CD8-positive, alpha-beta memory T cell (primary cell): ENCODE measurements at places on chromosomes 13 and 19.

DNA sequence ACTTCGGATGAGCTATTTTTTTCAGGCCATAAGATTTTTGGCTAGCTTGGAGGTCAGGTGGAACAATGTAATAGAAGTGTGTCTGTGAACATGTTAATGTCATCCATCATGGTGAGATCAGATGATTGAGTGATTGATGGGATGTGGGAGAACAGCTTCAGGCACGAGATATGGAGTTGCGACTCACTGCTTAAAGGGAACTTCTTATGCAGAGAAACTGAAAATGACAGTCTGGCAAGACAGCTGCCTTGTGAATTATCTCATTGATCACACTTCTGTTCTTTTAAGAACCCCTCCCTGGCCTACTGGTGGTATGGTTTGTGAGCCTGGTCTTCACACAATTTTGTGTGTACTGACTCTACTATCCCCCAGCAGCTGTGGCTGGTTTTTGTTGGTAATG, 96.0 kb downstream of the OLFM4 start:
- no peak for DNase-seq

DNA sequence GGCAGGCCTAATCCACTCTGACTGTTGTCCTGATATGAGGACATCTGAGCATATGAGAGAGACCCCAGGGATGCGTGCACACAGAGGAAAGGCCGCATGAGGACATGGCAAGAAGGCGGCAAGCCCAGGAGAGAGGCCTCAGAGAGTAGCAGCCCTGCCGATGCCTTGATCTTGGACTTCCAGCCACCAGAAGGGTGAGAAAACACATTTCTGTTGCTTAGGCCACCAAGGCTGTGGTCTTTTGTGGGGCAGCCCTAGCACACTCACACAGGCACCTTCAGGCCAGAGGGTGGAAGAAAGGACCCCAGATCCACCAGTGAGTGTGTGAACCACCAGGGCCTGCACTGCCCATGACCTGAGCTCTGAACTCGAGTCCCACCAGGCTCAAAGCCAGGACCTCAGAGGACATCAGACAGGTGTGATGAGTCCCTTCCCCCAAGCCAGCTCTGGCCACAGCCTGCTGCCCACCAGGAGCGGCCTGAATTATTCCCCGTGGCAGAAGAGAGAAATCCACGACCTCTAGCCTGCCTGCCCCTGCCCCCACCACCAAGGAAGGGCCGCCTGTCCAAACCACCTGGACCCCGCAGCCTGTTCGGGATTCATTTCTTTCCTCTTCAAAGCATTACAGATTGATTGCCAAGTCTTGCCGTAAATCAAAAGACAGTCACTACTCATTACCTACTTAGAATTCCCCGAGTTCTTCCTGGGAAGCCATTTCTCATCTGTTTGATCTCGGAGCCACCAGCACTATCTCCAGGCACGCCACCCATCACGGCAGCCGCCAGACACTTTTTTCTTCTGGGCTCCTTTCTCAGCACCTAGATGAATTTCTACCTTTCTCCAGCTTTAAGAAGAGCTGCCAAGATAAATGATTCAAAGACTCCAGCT, 72.2 kb downstream of the CEBPG start:
- no peak for DNase-seq

- DNase-seq = no peak
Observed at GRCh38 chr13:109314101-109314500, 472.3 kb downstream of the IRS2 start.

DNA sequence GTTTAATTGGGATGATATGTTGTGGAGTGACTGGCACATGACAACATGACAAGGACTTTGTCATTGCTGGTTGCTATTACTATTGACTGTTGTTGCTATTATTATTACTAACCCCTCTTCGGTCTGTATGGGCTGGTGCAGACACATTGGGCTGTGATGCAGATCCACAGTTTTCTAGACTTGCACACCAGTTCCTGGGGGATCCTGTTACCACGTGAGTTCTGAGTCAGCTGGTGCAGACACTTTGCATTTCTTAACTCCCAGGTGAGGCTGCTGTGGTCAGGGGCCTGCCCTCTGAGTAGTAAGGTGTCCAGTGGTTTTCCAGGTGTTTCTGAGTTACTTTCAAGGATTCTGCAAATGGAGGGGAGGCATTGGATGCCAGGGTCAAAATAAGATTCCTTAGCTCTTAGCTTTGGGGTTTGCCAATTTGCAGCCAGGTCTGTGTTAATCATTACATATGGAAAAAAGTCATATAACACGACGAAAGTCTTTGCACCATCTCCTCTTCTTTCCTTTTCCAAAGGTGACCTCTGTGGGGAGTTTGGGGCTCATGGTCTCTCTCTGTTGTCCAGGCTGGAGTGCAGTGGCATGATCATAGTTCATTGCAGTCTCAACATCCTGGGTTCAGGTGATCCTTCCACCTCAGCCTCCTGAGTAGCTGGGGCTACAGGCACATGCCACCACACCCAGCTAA, 19.3 kb downstream of the BICRA start:
- DNase-seq = no peak

- DNase-seq = no peak
Observed at GRCh38 chr13:44257796-44258195, 115.8 kb upstream of the SERP2 start.

DNA sequence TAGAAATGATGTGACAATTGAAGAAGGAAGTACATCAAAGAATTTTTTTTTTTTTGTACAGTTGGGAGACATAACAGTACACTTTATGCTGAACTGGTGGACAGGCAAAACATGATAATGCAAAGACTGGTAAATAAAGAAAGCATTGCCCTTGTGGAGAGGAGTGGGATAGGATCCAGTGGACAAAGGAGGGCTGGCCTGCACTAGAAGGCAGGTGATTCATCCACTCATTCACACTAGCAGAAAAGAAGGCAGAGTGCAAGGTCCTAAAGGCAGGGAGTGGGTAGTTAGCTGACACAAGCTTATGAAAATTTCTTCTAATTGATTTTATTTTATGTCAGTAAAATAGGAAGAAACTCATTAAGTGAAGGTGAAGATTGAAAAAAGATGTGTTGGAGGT, 17.6 kb upstream of the NALCN start:
- no peak for DNase-seq

- DNase-seq = no peak
Observed at GRCh38 chr19:43789029-43789428, 8.3 kb upstream of the KCNN4 start.

DNA sequence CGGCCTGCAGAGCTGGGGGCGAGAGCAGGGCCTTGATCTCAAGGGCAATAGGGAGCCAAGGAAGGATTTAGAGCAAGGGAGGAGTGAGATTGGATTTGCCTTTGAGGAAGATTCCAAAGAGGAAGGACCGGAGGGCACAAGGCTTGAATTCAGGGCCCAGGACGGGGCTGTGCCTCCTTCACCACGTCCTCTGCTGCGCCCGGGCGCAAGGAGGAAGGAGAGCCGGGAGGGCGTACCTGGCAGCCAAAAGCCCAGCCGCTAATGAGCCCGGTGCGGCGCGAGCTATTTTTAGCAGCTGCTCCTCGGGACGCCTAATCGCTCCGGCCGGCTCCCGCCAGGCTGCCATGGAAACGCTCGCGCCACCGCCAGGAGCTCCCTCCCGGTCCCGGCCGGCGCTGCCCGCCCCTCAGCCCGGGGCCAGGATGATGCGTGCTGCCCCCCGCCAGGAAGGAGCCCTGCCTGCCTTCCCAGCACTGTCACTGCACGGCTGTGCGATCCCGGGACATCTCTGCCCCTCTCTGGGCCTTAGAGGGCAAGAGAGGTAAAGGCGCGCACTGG, 31.3 kb downstream of the TINCR start:
- DNase-seq = no peak

DNA sequence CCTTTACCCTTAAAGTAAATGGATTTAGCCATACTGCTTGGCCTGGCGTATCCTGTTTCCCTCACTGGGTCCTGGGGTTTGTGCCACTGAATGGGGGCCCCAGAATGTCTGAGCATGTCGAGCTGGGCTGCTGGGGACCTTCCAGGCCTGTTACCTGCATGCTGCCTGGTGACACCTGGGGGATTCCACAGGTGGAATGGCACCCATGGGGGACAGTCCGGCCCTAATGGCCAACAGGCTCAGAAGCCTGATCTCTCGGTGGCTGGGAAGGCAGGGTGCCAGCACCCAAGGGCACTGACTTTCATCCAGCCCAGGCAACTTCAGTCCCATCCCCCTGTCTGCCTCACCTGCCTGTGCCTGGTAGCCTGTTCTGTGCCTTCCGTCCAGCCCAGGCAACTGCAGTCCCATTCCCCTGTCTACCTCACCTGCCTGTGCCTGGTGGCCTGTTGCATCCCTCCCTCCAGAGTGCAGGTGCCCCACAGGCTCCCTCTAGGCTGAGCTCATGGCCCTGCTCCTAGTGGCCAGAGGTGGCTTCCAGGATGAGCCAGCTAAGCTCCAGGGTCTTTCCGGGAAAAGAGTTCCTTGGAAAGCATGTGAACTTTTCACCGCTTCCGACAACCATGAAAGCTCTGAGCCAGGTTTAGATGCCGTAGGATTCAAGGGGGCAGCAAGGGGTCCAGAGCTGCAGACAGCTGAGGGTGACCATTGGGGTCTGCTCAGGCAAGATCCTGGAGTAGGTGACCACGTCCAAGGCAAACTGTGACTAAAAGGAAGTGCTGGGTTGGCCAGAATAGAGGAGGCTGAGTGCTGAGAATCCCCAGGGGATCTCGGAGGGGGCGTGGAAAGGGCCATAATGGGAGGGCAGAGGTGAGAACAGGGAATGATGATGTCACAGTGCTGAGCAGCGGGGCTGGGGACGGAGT, 30.3 kb upstream of the ZNF492 start:
- no peak for DNase-seq

DNA sequence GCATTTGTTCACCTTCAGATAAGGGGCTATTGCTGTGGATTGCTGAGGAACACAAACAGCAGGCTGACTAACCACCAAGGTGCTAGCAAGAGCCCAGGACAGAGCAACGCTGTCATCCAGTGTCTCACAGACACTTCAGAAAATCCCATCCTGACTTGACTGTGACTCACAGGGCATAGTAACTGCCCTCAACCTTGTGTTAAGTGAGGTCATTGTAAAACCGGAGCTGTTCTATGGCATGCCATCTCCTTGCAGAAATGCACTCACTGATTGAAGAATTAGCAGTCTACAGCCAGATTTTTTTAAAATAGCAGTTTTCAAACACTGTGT, 51.1 kb downstream of the TNFRSF19 start:
- no peak for DNase-seq

- no peak for DNase-seq
Observed at GRCh38 chr19:54523403-54523802, 20.8 kb downstream of the LAIR2 start.

GRCh38 chr19:51356159-51356801, 9.9 kb downstream of the ETFB start:
- no peak for DNase-seq

GRCh38 chr19:55196803-55197202, 12.5 kb downstream of the PTPRH start:
- DNase-seq = no peak

DNA sequence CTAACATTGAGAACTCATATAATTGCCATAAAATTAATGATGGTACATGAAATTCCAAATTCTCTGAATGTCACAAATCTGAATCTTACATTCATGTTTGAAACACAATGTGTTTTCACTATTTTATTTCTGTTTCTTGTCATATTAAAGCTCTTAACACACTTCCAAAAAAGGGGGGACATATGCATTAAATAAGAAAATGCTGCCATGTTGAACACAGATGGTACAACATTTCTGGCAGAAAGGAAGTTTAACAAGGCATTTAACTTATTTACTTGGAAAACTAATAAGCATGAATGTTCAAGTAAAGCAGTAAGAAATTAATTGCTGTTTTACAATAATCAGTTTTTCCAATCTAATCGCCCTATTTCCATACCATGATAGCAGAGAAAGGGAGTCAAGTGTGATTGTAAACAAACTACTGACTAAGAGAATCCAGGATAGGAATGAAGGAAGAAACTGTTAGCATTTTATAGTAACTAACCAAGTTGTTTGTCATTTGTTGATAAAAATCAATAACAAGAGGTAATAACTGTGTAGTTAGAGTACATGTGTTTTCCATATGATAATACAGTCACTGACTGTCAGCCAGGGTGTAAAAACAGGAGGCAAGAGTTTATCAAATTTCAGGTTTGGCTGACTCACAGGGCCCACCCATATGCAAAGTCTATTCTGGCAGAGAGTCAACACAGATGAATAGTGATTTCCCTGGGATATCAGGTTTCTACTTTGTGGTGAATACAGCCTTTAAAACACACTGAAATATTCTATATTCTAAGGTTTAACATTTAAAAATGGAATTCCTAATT, 5.7 kb upstream of the FOXO1 start:
- DNase-seq = no peak

DNA sequence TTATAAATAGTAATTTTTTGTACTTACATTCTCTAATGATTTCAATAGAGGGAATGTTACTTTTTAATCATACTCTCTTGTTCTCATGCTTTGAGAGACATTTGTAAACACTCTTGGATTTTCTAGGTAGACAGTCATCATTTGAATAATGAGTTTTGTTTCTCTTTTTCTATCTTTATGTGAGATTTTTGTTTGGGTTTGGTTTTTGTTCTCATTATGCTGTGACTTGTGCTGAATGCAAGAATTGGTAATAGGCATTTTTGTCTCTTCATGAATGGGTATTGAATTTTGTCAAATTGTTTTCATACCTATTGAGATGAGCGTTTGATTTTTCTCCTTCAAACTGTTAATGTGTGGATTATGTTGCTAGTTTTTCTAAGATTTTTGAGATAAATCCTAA, 56.8 kb upstream of the GPR183 start:
- DNase-seq = no peak

DNA sequence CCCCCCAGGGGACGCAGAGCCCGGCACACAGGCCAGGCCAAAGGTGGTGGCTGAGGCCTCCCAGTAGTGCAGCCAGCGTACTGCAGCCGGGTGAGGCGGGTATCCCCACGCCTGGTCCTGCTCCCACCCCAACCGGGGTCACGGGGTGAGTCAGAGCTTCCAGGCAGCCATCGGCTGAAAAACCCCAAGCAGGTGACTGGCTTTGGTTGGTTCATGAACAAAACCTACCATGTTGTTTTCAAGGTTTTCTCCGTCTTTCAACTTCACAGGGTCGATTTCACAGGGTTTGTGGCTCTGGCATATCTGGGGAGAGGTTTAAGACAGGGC, 42.1 kb upstream of the C13orf46 start:
- no peak for DNase-seq

- DNase-seq = no peak
Observed at GRCh38 chr13:29763436-29764180, 86.8 kb downstream of the UBL3 start.

DNA sequence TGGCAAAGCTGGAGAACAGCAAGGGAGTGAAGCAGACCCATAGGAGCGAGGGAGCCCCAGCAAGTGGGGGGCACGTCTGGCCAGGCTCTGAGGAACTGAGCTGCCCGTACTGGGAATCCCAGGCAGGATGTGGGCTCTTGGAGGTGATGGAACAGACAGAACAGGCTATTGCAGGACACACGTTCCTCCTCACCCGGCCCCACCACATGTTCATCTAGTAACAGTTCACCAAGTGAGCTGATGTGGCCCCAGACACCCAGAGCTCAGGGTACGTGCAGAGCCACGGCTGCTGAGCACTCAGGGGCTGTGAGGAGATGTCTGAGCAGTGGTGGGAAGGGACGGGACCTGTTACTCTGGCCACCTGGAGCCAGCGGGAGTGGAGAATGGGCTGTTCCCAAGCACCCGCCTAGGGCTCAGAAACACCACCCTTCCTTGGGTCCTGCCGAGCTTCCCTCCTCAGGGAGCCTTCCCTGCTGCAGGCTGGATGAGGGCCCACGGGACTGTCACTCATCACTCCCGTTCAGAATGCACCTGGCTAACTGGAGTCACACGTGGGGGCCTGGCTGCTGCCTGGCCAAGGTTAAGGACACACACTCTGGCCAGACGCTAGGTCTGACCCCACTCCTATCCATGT, 18.4 kb downstream of the ELL start:
- DNase-seq = no peak

GRCh38 chr19:13052447-13053175, 50.0 kb downstream of the LYL1 start:
- no peak for DNase-seq

- DNase-seq = no peak
Observed at GRCh38 chr13:31996601-31997000, 35.0 kb upstream of the FRY start.
